ENCODE measurements at places on chromosomes 3 and 15.

DNA sequence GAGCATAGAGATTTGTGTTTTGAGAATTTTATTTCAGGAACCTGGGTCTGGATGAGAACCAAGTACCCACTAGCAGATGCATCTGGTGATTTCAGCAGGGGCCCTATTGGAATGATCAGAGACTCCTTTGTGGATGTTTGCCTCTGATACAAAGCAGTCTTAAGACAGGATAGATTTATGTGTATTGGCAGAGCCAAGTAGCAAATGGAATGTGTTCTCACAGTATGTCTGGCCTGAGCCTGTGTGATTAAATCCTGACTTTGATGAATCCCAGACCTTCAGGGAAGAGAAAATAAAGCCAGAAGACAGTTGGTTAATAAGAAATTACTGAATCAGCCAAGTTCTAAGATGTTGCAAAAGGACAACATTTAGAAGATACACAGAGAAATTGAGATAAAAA is 755.5 kb upstream of the SEMA6D start:
- DNase-seq: no peak

GRCh38 chr3:106070187-106070586 is 201.4 kb upstream of the CBLB start:
- DNase-seq: no peak

GRCh38 chr3:156050918-156051317 is 69.5 kb upstream of the KCNAB1 start:
- DNase-seq: no peak

DNA sequence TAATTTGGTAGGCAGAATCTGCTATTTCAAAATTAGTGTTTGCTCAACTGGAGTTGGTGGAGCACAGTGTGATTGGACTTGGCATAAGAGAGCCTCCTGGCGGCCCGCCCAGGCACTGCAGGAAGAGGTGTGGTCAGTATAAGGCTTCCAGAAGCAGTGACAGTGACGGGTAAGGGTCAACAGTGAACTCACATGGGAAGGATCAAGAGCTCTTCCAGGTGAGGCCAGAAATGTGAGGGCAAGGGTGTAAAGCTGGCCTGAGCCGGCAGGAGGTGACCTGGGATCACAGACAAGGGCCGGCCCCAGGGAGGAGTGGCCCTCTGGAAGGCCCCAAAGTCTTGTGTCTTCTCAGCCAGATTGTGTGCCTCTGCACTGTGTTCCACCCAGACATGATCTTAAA is 93.2 kb upstream of the RNF7 start:
- peak; percentile 77 for DNase-seq

- DNase-seq: no peak
Observed at GRCh38 chr3:37032961-37033360, 39.6 kb downstream of the MLH1 start.

- DNase-seq: no peak
Observed at GRCh38 chr15:40303576-40303975, 4.2 kb downstream of the PLCB2 start.

DNA sequence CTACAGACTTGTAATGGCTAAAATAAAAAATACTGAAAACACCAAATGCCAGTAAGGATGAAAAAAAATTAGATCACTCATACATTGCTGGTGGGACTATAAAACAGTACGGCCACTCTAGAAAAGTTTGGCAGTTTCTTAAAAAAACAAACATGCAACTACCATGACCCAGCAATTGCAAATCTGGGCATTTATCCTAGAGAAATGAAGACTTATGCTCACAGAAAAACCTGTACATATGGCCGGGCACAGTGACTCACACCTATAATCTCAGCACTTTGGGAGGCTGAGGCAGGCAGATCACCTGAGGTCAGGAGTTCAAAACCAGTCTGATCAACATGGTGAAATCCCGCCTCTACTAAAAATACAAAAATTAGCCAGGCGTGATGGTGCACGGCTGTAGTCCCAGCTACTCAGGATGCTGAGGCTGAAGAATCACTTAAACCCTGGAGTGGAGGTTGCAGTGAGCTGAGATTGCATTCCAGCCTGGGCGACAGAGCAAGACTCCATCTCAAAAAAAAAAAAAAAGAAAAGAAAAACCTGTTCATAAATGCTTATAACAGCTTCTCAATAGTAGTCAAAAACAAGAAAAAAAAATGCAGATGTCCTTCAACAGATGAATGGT is 5.6 kb downstream of the TP53BP1 start:
- no peak for DNase-seq

DNA sequence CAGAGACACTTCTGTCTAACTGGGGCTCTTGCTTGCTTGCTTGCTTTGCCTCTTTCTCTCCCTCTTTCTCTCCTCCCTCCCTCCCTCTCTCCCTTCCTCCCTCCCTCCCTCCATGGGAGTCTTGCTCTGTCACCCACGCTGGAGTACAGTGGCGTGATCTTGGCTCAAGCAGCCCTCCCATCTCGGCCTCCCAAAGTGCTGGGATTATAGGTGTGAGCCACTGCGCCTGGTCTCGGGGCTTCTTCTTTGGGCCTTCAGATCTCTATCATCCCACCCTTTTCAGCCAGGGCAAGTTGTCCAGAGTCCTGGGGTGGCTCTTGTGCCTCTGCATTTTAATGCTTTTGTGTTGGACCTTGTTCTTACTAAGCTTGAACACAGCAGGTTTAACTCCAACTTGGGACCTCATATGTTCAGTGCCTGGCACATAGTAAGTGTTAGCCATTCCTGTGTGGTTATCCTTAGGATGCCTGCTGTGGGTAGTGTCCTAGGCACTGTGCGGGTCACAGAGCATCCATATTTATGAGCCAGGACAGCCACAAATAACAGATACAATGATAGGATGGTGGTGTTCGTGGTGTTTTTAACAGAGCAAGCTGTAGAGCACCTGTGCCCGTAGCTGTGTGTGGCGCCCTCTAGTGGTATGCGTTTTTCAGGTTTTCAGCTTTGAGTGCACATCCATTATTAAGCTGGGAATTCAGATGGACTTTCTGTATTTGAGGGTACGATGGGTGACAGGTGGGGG is 75.1 kb downstream of the CCK start:
- peak; percentile 62 for DNase-seq

DNA sequence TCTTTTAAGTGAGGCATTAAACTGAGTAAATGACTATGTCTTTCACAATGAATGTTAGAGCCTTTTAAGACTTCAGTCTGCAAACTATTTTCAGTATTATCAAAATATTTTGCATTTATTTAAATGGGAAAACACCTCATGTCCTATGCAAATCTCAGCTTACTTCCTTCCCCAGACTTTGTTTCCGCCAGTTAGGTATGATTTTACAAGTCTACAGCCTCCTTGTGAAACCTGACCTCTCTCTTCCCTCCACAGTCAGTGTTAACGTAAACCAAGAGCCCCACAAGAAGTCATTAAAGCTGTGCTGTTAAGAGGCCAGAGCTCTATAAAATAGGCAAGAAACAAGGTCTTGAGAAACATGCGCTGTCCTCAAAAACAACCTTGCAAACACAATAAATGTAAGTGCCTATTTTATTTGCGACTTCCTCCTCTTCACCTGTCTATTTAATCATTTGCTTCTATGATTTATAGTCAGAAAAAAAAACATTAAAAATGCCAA is 48.3 kb downstream of the PRTG start:
- no peak for DNase-seq

DNA sequence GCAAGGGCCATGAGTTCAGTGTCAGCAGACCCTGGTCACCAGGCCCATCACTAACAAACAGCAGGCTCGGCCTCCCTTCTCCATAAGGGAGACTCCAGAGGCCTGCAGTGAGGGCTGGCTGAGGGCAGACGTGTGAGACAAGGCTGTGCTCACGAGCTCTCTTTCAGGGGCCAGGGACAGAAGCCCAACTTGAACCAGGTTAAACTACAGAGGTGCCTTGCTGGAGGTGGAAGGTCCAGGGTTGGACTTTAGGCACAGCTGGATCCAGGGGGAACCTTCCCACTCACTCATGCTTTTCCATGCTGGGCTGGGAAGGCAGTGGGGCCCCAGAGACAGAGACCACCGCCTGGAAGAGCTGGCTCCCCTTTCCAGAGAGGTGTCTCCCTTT is 19.0 kb downstream of the CFAP100 start:
- DNase-seq: no peak
